ENCODE measurements at places on chromosomes 4 and X.

DNA sequence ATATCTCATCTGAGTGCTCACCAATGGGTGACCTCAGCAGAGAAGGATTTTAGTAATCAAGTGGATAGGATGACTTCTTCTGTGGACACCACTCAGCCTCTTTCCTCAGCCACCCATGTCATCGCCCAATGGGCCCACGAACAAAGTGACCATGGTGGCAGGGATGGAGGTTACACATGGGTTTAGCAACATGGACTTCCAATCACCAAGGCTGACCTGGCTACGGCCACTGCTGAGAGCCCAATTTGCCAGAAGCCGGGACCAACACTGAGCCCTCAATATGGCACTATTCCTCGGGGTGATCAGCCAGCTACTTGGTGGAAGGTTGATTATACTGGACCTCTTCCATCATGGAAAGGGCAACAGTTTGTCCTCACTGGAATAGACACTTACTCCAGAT lies 97.4 kb downstream of the LCORL start:
- DNase-seq: no peak

GRCh38 chr4:168696280-168696679 lies 199.4 kb downstream of the PALLD start:
- DNase-seq: no peak

DNA sequence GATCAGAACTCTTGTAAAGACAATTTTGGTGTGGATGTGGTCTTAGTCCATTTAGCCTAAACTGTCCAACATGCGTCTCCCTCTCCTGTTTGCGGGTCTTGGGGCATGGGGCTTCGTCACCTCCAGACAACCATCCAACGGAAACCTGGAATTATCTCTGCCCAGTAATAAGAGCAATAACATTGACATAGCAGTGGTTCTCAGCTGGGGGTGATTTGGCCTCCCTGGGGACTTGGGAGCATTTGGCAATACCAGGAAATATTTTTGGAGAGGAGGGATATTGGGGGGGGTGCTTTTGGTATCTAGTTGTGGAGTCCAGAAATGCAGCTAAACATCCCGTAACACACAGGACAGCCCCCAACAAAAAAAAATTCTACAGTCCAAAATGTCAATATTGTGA lies 47.2 kb downstream of the SEL1L3 start:
- no peak for DNase-seq

GRCh38 chrX:5242091-5242790 lies 986.4 kb downstream of the NLGN4X start:
- DNase-seq: no peak

GRCh38 chr4:145097331-145097820 lies 620 bp downstream of the ANAPC10 start:
- DNase-seq: no peak

GRCh38 chr4:42151568-42152506 lies 618 bp downstream of the BEND4 start:
- DNase-seq: peak; percentile 15

GRCh38 chr4:110869862-110870572 lies 247.1 kb upstream of the PITX2 start:
- no peak for DNase-seq

DNA sequence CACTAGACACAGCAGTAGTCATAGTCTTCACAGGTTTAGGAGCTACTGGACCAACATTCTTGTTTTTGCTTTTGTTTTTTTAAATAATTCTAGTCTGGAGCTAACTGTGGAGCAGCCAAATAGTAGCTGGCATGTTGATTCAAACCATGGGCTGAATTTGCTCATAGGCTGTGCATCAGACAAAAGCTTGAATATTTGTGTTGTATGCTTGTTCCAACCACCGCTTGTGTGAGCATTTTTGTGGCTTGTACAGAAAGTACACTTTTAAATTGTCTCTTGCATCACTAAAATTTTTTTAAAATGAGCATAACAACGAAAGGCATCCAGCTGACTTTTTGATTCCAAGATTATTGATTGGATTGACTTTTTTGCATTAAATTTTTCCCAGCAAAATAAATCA lies 39.6 kb downstream of the CCNI start:
- no peak for DNase-seq

GRCh38 chr4:71609167-71609566 lies 174.7 kb downstream of the GC start:
- no peak for DNase-seq

GRCh38 chrX:153967536-153968224 lies 3.9 kb downstream of the HCFC1 start:
- no peak for DNase-seq

DNA sequence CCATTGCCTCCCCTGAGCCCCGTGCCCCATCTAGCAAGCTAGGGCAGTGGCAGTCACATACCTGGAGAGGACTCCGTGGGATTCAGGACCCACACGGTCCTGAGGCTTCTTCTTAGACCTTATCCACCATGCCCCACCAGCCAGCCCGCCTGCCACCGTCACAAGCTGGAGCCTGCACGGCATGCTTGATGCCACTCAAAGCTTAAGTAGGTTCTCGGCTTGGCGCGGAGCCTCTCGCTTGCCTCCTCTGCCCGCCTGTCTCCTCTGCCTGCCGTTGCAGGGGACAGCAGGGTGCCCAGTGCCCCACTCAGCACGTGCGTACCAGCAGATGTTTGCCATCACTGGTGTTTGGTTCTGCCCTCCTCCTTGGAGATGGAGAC lies 14.1 kb downstream of the PSAPL1 start:
- DNase-seq: no peak

DNA sequence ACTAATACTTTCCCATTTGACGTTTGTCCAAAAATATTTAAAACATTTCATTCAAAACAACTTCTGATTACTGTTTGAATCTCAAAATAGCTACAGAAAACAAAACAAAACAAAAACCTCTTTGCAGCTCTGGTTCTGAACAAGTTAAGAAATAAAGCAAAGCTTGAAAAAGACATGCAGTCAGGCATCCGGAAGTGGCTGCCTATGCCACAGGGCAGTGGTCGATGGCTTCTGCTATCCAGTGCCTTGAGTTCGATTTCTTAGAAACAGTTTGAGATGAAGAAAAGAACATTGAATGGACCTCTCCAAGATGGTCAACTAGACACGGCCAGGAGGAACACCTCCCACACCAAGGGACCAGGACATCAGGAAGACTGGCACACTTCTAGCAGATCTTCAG lies 125.3 kb downstream of the SCFD2 start:
- DNase-seq: no peak

- no peak for DNase-seq
Observed at GRCh38 chr4:168028970-168029597, 63.3 kb upstream of the ANXA10 start.

DNA sequence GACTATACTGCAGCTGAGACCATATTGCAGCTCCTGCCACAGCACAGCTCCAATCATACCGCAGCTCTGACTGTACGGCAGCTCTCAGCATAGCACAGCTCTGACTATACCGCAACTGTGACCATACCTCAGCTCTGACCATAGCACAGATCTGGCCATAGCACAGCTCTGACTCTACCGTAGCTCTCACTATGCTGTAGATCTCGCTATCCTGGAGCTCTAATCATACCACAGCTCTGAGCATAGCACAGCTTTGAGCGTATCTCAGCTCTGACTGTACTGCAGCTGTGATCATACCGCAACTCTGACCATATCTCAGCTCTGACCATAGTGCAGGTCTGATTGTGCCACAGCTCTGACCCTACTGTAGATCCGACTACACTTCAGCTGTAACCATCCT lies 139.2 kb downstream of the ASMT start:
- no peak for DNase-seq

GRCh38 chr4:143391895-143392294 lies 55.2 kb downstream of the GAB1 start:
- no peak for DNase-seq

GRCh38 chrX:20144491-20144890 lies 2.9 kb upstream of the EIF1AX start:
- DNase-seq: no peak

DNA sequence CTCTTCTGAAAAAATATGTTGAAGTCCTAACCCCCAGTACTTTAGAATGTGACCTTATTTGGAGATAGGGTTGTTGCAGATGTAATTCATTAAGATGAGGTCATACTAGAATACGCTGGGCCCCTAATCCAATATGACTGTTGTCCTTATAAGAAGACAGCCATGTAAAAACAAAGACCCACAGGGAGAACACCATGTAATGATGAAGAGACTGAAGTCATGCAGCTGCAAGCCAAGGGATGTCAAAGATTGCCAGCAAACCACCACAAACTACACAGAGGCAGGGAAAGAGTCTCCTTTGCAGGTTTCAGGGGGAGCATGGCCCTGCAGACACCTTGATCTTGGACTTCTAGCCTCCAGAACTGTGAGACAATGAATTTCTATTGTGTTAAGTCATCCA lies 37.4 kb downstream of the CXorf58 start:
- DNase-seq: no peak

- no peak for DNase-seq
Observed at GRCh38 chrX:56793521-56794320, 64.7 kb downstream of the NBDY start.

- DNase-seq: no peak
Observed at GRCh38 chr4:186643501-186644310, 80.0 kb downstream of the FAT1 start.

DNA sequence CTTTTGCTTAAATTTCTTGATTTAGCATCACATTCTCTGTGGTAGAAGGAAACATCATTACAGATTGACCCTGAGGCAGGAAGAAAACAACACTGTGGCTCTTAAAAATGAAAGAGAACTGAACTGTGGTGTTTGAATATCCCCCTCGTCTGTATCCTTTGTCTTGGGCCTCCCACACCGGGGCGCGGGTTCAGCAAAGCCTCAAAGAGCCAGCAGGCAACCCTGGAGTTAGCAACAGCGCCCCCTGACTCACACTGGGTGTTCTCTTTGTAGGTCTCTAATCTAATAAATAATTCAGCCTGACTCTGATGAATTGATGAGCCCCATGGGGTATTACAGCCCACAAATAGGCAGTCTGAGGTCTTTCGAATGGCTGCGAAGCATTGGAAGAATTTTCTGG lies 46.1 kb upstream of the CTSO start:
- no peak for DNase-seq

- DNase-seq: no peak
Observed at GRCh38 chr4:101938836-101939235, 148.3 kb downstream of the BANK1 start.

Data from anterior cingulate cortex (tissue), 58 donors.